ENCODE measurements at places on chromosomes 4 and X.

GRCh38 chrX:18617407-18617750 is 54.5 kb downstream of the RS1 start:
- DNase-seq: no peak

DNA sequence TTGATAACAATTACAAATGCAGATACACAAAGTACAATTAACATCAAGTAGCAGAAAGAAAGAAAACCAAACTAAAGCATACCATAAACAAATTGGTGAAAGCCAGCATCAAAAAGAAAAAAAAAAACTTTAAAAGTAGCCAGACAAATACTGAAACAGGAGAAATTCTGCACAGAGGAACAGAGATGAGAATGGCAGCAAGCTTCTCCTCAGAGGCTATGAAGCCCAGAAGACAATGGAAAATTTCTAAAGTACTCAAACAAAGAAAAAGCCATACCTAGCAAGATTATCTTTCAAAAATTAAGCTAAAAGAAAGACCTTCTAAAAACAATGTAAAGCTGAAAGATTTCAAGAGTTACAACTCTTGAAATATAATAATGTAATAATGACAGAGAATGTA is 471.3 kb downstream of the SPOCK3 start:
- no peak for DNase-seq

DNA sequence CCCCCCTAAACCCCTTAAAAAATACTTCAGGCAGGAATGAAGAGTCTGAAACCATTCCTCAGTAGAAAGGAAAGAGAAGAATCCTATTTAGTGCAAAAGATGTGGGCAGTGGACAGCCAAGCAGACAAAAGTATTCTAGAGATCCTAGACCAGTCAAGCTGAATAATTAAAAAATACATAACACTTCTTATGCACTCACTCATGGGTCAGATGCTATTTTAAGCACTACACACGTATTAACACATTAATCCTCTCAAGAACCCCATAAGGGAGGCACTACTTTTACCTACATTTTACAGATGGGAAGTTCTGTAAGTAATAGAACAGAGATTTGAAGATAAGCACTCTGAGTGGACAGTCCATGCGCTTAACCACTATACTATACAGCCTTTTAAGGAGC is 5.9 kb downstream of the TAB3 start:
- no peak for DNase-seq

DNA sequence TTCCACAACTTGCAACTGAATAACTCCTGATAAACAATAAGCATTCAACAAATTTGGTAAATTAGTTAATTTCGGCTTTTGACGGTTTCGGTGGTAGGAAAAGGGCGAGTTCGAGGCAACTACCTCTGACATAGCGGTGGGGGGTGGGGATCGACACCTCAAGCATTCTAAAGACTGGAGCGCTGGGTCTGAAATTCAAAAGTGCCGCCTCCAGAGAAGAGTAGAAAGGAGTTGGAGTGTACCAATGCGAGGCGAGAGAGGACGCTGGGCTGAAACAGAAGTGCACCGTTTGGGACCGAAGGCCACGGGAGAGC is 725 bp downstream of the SMC1A start:
- DNase-seq: no peak

Data from hematopoietic multipotent progenitor cell treated with erythropoietin and hydrocortisone succinate and interleukin-3 and kit ligand, for 8 days (in vitro differentiated cells).